PC-9 (cell line): ENCODE measurements at places on chromosomes 4 and X. TPM values are rescaled to one million over a fixed set of nuclear protein-coding genes. Genes with fewer than 3 reads are reported as not detected.

F9 gene
- total RNA-seq: not detected in 2 replicates

- H3K4me1 ChIP-seq: peaks cover 22% of the 10 kb centered on the region
- H3K27ac ChIP-seq: no peak overlapping the region
- no peak overlapping the region for H3K4me3 ChIP-seq
- no peaks in the 10 kb centered on the region for H3K27me3 ChIP-seq
- peak; percentile 44 for DNase-seq
- no peaks in the 10 kb centered on the region for H3K36me3 ChIP-seq
These were observed 48.0 kb upstream of the TMEM164 start for GRCh38 chrX:109954955-109955354.

MAGEA2B gene
- total RNA-seq: 30.1 and 35.3 TPM in 2 replicates

ARHGAP36 gene
- not detected in 2 replicates for total RNA-seq

GRCh38 chr4:35541888-35542213 lies 702.5 kb downstream of the ARAP2 start:
- H3K4me1 ChIP-seq: no peaks in the 10 kb centered on the region
- no peaks in the 10 kb centered on the region for H3K27me3 ChIP-seq
- DNase-seq: no peak
- H3K4me3 ChIP-seq: no peak overlapping the region
- no peaks in the 10 kb centered on the region for H3K36me3 ChIP-seq

- H3K4me1 ChIP-seq: no peaks in the 10 kb centered on the region
- no peaks in the 10 kb centered on the region for H3K36me3 ChIP-seq
- H3K27me3 ChIP-seq: no peaks in the 10 kb centered on the region
- no peak overlapping the region for H3K27ac ChIP-seq
- no peak for DNase-seq
- no peak overlapping the region for H3K4me3 ChIP-seq
These were observed 21.5 kb upstream of the ENPEP start for GRCh38 chr4:110454441-110454840.

- no peak for DNase-seq
- H3K4me3 ChIP-seq: no peak overlapping the region
- H3K36me3 ChIP-seq: no peaks in the 10 kb centered on the region
- H3K4me1 ChIP-seq: no peaks in the 10 kb centered on the region
- no peaks in the 10 kb centered on the region for H3K27me3 ChIP-seq
These were observed 43.4 kb upstream of the PHF8 start for GRCh38 chrX:54087661-54088060.

CDX4 gene
- total RNA-seq: not detected in 2 replicates
